AG04449 (cell line): ENCODE measurements at places on chromosomes 11 and 22.

DNA sequence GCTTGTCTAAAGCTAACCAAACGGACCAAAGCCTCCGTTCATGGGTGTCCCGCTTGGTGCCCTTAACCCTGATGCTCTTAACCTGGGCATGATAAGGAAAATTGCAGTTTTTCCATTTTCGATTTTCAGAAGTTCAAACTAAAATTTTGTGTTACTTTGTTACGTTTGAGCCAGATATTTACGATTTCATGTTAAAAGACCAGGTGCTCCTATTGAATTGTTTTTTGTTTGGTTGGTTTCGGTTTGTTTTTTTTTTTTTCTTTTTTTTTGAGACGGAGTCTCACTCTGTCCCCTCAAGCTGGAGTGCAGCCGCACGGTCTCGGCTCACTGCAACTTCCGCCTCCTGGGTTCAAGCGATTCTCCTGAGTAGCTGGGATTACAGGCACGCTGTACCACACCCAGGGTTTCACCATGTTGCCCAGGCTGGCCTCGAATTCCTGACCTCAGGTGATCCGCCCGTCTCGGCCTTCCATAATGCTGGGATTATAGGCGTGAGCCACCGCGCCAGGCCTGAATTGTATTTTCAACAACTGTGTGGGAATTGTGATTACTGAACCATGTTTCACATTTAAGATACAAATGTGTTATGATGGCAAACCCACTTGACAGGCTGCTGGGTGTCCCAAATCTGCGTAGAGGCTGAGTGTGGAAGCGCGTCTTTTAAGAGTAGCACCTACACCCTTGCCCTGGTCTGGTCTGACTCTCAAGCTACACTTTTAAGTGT, 864 bp upstream of the USP28 start:
- DNase-seq = no peak

DNA sequence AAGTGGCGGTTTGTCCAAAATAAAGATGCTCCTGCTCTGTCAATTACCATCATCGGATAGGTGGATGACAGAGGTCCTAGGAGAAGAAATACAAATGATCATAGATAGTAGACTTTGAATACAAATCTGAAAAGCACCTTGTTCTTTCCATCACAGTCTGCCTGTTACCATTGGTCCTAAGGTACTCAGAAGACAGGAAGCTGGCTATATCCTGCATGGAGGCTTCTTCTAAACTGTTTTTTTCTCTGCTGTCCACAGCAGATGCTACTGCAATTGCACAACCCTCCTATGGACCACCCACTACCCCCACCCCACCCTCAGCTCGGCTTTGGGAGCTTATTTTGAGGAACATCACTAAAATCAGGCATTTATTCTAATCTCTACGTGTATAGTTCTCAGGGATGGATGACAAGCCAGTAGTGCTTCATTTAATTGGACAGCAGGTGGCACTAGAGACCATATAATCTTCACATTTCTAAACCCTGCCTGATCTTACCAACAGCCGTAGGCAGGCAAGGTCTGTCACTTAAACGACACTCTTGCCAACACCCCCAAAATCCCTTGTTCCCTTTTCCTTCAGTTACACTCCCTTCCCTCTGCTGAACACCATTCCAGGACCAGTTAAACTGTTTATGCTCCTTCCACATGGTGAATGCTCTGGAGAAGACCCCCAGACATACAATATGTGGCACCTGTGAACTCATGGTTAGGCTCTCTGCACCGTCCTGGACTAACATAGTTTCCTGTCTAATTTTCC, 6.6 kb upstream of the PTS start:
- DNase-seq = no peak

- DNase-seq = no peak
These were observed 25.7 kb downstream of the CASP5 start for GRCh38 chr11:104997288-104997687.

DNA sequence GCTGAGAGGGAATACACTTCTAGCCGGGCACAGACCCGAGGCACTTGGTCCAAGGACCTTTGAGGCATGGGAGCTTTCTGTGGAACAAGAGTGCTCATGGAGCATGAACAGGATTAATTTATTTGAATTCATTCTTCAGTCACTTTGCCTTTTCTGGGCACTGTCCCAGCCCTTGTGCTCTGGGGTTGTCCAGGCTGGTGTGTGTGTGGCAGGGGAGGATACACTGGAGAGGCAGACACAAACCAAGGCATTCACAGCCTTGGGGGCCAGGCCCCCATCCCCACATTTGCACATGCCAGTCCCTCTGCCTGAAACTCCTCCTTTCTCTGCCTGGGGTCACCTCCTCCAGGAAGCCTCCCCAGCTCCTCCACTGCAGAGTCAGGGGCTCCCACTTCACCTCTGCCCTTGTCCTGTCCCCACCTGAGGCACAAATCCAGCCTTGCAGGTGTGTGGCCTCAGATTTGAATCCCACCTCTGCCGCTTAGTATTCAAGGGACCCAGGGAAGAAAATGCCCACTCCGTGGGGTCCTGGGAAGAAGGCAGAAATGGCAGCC, 55.5 kb downstream of the MYO7A start:
- no peak for DNase-seq

GRCh38 chr11:61378713-61379313, 13.6 kb upstream of the TMEM216 start:
- DNase-seq = peak; percentile 92
